ENCODE measurements at places on chromosomes 11 and 22.

DNA sequence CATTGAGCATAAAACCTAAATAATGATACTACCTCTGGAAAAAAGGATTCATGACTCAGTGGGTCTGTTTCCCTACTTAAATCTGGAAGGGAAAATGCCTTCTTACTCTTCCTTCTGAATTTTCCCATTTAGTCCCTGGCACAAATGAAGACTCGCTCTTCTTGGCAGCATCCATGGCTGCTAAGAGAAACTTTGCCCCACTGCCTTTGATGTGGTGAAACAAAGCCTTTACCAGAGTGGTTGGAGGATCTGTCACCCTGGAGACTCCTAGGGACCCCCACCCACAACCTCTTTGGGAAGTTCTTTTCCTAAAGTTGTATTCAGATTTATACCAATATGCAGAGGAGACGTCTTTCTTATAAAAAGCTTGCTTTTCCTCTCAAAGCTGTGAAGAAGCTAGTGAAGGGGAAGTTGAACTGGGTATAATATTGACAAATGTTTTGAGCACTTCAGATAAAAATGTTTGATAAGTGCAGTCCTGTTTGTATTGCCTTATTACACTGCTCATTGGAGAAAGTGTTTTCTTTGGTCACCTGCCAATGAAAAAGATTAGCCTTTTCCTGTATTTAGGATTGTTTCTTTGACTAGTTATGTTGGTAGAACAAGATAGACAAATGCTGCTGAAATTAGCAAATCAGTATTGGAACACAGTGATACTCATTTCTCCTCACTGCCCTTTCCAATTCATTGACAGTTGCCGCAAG lies 77.3 kb downstream of the ARFGAP2 start:
- no peak for DNase-seq

DNA sequence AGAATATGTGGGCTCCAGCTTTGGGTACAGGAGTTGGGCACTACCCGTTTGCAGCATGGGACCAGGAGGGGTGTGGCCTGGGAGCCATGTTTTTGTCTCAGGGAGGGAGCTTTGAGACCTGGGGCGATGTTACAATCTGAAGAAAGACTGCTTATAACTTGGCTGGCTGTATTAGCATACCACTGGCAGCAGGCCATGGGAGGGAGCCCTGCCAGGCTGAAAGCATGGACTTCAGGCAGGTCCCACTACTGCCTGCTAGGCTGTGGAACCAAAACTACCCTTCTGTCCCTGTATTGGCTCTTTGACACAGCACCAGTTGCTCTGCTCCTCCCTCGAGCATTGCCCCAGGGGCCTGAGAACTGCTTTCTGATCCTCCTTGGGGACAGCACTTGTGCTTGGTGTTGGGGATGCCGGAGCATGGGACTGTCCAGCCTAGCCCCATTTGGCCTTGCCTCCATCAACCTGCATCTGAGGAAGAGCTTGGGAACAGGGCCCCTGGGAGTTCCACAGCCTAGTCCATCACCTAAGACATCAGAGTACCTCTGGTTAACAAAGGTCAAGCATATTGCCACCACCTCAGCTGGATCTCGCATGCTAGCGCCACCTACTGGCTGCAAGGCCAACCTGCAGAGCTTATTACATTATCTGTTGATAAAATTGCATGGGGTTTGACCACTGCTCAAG lies 217.4 kb downstream of the SBF2 start:
- DNase-seq, result no peak

DNA sequence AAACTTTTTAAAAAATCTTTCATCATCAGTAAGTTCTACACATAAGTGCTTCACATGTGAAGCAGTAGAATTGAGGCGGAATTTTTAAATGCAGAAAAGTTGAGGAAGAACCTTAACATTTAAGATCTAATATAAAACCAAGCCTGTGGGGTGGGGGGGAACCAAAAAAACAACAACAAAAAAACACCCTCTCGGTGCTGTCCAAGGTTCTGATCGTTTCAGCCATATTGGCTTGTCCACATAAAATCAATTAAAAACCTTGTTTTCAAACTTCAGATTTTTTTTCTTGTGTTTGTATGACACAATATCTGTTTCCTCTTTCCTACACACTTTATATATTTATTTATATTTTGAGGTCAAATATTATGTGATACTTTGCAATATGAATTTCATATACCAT lies 130.0 kb downstream of the WNT7B start:
- no peak for DNase-seq

- no peak for DNase-seq
These were observed 16.9 kb downstream of the SAAL1 start for GRCh38 chr11:18088966-18089365.

DNA sequence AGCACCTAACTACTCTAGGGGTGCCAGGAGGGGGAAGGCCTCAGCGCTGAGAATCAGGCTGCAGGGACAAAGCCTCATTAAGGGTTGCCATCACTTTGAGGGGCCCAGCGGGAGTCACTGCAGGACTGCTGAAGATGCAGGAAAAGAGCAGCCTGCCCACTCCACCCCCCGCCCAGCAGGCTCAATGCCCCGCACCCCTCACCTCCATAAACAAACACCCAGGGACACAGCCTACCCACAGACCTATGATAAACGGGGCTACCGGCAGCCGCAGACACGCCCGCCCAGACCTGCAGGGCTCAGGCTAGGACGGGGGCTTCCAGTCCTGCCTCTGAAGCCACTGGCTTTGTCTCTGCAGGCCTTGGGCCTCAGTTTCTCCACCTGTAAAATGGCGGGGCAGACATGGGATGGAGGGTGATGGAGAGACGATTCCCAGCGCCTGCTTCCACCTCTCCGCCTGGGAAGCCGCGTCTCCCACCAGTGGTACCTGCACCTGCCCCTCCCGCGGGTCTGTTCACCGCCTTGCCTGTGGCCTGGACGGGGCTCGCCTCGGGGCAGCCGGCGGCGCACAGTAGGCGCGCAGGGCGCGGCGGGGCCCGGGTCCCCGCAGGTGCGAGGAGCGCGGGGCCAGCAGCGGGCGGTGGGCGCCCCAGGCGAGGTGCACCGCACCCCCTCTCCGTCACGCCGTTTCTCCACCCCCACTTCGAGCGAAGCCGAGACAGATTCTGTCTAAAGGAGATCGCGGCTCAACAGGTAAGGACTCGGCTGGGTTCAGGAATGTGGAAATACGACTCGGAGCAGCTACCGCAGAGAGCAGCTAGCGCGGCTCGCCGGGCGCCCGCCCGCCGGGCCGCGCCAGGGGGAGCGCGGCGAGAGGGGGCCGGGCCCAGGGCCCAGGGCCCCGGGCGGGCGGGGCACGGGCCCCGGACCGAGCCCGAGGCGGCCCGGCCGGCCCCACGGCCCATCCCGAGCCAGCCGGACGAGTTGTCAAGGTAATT lies 1.5 kb downstream of the WNT7B start:
- no peak for DNase-seq

DNA sequence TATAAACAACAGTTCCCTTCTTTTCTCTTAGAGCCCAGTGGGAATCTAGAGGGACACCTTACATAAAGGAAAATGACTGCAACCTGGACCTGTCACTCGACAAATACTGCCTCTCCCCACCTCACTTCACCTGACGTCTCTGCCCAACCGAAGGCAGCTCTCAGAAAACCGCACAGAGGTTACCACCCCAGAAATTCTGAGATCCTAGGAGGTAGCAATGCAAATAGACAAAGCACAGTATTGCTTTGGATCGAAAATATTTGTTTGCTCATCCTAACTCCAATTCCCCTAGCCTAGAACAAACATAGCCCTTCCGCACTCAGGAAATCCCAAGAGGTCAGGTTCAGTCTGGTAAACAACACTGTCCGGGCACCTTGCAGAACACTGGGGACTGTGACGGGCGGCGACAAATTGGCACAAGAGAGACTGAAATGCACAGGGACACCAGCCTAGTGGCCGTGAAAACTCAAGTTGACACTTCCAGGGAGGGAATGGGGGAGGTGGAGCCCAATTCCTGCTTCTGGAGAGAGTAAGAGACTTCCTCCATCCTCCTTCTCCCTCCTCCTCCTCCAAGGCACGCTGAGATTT lies 420 bp upstream of the TRIM44 start:
- no peak for DNase-seq

GRCh38 chr11:36363361-36364268 lies 67.5 kb downstream of the PRR5L start:
- no peak for DNase-seq

GRCh38 chr11:7982582-7983119 lies 4.5 kb upstream of the EIF3F start:
- no peak for DNase-seq

GRCh38 chr22:47437110-47437509 lies 674.7 kb downstream of the TBC1D22A start:
- no peak for DNase-seq

DNA sequence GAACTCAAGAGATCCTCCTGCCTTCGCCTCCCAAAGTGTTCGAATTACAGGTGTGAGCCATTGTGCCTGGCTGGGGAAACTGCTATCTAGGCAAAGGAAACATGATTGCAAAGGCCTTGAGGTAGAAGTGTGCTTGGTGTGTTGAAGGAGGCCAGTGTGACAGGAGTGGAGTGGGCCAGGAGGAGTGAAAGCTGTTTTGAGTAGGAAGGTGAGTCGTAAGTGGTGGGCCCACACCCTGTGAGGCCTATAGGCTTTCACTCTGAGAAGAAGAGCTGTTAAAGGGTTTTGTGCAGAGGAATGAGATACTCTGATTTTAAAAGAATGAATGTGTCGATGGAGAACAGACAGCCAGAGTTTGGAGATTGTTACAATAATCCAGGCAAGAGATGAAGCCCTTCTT lies 43.4 kb downstream of the WEE1 start:
- DNase-seq, result no peak

DNA sequence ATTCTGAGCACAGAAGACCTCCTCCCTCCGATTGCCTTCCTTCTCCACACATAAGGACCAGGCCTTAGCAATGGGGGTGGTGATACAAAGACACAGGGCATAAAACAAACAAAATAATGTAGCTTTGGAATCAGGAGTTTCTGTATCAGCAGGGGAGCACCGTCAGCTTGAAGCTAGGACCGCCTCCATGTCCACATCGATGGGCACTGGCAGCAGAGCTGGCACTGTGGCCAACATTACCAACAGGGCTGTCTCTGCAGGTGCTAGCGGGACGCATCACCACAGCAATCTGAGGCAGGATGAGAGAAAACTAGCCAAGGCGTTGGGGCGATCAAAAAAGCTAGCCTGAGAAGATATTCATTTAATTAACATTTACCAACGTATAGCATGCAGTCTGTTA lies 201.4 kb downstream of the MAML2 start:
- DNase-seq, result no peak

DNA sequence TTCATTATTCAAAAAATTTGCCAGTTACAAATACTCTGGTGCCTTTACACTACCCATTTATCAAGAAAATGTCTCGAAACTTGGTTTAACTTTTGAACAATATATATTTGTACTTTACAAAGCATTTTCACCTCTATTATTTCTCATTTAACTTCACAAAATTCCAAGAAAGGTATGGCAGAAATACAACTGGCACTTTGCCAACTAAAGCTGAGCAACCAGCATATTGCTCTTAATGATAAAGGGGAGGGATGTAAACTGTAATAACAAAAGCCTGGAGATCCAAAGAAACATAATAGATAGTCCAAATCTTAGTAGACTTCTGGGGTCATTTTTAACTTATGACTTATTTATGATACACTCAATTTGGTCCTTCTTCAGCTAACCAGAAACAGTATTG lies 7.7 kb downstream of the PITPNB start:
- no peak for DNase-seq

- no peak for DNase-seq
These were observed 141.4 kb downstream of the NTM start for GRCh38 chr11:131511794-131512193.

- DNase-seq, result no peak
These were observed 1327.3 kb downstream of the TBC1D22A start for GRCh38 chr22:48089601-48090331.

GRCh38 chr22:36743011-36743410 lies 32.9 kb downstream of the IFT27 start:
- no peak for DNase-seq

- no peak for DNase-seq
These were observed 43.8 kb downstream of the CELF1 start for GRCh38 chr11:47509077-47509536.

GRCh38 chr22:41800348-41801146 lies at the start of gene CCDC134:
CCDC134 (plus strand) TSS chr22:41800679; CDS start chr22:41808891, 8,212 bp downstream.
- DNase-seq, result peak; percentile 78

DNA sequence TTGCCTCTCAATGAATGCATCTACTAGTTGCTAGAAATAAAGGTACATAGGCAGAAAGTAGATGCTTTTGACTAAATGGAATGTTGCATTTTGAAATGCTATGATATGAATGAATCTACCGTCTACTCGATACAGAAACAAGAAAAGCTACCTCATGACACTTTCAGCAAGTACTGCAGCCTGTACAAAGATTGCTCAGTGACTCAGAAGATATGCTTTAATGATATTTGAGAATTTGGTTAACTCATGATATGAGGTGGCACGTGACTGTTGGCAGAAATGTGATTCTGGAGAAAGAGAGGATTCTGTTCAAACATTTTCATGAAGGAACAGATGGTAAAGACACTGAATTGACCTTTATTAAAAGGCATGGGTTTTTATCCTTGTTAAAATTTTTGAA lies 76.0 kb downstream of the HSD17B12 start:
- DNase-seq, result no peak

- no peak for DNase-seq
These were observed 270.7 kb upstream of the SYN3 start for GRCh38 chr22:33328789-33329296.

GRCh38 chr22:31501738-31502137 lies 5.4 kb downstream of the SFI1 start:
- no peak for DNase-seq

GRCh38 chr22:47046411-47047065 lies 284.1 kb downstream of the TBC1D22A start:
- no peak for DNase-seq

DNA sequence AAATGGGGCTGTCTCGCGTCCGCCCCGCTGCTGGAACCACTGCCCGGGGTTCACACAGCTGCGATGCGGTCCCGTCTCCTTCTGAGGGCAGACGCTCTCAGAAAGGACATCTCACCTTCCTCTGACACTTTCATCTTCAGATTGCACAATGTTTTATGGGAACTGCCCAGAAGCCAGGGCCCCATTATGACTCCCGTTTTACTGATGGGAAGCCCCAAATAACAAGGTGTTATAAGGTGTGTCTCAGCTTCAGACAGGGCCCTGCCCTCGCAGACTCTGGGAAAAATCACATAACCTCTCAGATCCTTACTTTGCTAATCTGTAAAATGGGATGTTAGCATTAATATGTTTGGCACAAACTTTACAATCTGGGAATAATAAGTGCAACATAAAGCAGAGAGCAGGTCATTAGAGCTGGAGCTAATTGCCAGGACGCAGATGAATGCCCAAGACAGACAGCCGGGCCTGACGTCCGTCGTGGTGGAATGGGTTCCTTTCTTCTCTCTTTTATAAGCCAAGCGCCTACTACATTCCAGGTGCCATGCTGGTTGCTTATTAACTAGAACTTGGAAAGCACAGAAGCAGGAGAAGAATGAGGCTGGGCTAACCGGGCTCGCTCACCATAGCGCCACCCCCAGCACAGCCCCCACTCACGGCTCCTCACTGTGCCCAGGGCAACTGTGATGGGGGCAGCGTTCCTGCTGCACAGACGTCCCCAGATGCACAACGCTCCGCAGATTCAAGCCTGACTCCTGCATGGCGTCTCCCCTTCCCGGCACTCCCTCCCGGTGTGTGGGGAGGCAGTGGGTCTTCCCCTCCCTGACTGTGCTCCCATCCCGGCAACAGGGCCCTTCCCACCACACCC lies 43.8 kb downstream of the TRMU start:
- DNase-seq, result no peak

- DNase-seq, result no peak
These were observed 32.4 kb upstream of the ETS1 start for GRCh38 chr11:128619540-128620308.

- no peak for DNase-seq
These were observed 83.7 kb downstream of the EXT2 start for GRCh38 chr11:44179173-44179572.

- DNase-seq, result no peak
These were observed 37.7 kb downstream of the TCIRG1 start for GRCh38 chr11:68076371-68077042.

Data from GOT3 (cell line).